8988T (cell line): ENCODE measurements at places on chromosomes 7 and 10.
A peak's percentile ranks its signal among the peaks of the same experiment; 100 is the strongest.

GRCh38 chr10:55063811-55064210 lies 262.8 kb upstream of the PCDH15 start:
- no peak for DNase-seq

DNA sequence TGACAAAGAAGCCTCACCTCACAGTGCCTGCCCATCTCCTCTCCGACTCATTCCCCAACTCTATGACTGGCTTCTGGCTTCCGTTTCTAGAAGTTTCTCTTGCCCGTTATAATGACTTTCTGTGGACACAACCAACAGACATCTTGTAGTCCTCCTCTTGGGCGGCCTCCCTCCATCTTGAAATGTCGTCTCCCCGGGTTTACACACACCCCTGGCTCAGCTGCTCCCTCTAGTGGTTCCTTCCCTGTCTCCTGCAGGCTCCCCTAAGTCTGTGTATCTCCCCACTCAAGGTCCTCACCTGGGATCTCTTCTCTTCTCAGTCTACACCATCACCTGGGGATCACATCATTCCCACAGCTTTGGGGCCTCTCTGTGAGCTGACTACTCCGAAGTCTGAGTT lies 123.4 kb upstream of the NEBL start:
- peak; percentile 17 for DNase-seq

DNA sequence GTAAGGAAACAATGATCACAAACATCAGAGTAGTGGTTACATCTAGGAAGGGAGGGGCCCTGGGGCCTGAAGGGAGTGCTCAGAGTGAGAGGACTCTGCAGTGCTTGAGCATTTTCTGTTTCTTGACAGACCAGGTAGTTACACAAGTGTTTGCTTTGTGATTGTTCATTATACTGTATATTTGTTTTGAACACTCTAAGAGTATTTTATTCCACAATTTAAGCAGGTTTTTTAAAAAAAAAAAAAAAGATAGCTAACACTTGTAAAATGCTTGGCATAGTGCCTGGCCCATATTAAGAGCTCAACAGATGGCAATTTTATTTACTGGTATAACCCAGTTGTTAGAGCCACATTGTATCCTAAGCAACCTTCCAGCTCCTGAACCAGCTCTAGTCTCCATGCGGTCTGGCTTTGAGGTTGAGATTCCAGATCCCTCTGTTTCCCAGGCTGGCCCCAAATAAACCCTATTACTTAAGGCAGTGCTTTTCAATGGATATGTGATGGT lies 20.1 kb upstream of the ATXN7L1 start:
- no peak for DNase-seq

- DNase-seq: no peak
These were observed 94.0 kb downstream of the SLC37A3 start for GRCh38 chr7:140304191-140304799.

- no peak for DNase-seq
These were observed 14.1 kb downstream of the USP54 start for GRCh38 chr10:73576890-73577591.

DNA sequence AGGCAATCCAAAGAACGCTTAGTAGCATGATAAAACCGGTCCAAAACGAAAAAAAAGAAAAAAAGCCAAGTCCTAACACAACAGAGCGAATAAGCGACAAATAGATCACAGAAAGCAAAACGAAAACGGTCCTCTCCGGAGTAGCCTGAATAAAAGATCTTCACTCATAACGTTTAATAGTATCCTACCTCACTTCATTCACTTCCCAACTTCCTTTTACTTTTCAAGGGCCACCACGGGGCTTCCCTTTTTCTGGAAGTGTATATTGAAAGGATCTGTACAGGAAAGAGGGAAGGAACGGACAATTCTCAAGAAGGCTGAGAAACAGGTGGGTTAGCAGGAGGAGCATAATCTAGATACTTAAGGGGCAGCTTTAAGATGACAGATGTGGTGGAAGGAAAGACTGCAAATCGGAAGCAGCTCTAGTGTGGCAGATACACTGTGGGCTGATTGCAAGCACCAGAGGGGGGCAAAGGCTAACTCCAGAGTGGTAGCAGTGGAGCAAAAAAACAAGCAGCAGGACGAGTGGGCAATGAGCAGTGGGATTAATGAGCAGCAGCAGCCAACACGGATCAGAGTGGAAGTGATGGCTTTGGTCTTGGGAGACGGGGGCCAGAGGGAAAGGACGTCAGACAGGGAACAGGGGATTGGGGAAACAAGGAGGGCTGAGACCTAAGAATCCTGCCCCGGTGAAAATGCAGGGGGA lies 866 bp downstream of the CNOT4 start:
- no peak for DNase-seq

DNA sequence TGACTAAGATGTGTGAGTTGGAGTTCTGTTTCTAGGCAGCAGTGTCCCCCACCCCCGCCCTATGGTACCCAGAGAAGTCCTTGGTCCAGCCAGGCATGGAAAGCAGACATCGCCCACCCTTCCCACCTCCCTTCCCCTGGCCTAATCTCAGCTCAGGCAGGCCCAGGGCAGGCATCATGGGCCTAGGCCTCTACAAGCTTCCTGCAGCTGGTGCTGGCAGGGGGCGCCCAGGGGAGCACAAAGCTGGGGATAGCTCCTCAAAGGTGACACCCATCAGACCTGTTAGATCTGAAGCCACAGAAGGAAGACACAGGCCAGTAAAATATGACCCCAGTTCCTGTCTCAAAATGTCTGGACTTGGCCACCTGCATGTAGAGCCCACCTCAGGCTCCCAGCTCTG lies 18.9 kb upstream of the UNC5B start:
- DNase-seq: no peak

DNA sequence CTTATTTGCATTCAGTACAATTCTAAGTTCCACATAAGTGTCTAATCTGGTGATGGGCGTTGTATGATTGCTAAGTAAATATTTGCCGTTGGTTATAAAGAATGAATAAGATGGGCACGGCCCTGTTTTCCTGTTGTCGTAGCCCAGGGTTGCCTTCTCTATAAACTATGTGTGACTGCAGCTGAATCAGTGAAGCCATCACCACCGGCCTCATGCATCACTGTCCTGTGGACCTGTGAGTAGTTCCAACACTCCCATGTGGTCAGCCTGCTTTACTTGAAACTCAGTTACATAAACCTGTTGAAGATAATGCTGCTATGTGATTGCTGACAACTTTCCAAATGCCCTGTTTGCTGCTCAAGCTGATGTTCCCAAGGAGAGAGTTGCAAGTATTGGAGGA lies 21.6 kb upstream of the KLF6 start:
- DNase-seq: no peak

GRCh38 chr7:45696476-45696875 lies 122.3 kb downstream of the ADCY1 start:
- no peak for DNase-seq

GRCh38 chr10:122852261-122852660 lies 6.6 kb upstream of the CUZD1 start:
- DNase-seq: no peak

DNA sequence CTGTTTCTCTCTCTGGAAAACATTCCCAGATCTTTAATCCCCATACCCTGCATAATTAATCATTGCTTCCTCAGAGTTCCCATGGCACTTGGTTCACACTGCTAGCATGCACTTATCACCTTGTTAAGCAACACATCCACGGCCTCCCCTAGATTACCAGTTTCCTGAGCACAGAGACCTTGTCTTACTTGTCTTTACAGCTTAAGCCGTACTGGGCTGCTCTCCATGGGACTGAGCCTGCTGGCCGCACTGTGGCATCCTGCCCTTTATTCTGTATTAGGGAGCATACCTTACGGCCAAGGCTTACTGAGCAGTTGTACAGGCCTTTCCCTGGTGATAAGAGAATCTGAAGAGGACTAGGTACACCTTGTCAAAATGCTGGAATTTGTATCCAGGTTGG lies 190.2 kb downstream of the REEP3 start:
- DNase-seq: no peak

DNA sequence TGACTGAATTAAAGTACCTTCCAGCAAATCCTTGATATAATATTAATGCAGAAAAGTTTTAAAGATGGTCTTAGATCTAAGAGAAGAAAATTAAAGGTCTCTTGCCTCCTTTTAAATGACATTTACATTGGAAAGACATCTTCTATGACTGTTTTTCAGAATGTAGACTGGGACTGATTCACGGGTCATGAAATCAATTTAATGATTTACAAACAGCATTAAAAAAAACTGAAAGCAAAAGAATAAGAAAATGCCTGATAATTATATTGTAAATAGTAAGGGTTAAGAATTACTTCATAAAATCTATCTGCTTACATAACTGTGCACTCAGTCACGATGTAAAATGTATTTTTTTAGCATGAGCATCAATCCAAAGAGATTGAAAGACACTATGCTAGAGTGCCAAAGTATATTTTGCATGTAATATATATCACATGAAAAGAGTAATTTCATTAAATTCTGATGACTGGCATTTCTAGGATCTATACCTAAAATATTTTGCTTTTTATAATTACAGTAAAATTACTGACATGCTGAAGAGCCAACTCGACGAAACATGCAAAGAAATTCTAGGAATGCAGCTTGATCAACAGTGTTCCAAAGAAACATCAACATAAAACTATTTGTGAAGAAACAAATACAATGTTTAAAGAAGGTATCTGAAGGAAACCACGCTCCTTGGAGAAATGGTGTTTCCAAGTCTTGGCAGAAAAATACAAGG lies 35.1 kb downstream of the RTKN2 start:
- DNase-seq: no peak

DNA sequence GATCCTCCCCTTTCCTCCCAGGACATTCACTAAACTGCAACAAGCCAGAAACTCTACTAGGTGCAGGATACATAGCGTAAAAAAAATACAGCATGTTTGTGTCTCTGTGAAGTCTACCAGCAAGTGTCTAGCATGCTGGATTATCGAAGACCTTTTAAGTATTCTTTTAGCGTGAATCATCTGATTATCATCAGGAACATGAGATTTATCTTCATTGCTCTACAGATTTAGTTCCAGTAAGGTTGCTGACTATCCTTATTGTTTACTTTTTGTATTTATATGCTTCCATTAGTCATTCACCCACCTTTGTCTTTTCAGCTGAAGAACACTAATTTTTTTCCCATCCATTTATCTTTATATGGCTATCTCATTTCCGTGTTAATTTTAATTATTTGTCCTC lies 62.8 kb downstream of the PDZD8 start:
- DNase-seq: no peak

- no peak for DNase-seq
These were observed 57.1 kb upstream of the CELF2 start for GRCh38 chr10:10960534-10960933.

DNA sequence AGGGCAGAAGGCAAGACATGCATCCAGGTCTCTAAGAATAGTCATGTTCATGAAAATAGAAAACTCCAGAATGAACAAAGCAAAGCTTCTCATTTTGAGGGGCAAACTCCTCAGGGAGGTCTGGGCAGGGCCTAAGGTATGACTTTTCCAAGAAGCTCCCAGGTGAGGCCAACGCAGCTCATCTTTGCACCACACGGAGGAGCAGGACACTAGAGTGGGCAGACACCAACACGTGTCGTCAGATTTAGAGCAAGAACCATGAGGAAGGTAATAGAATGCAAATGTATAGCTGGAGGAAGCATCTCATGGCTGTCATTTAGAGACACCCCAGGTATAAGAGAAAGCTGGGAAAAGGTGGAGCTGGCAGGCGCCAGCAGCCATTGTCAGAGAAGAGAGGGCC lies 95.7 kb downstream of the WDFY4 start:
- DNase-seq: no peak

DNA sequence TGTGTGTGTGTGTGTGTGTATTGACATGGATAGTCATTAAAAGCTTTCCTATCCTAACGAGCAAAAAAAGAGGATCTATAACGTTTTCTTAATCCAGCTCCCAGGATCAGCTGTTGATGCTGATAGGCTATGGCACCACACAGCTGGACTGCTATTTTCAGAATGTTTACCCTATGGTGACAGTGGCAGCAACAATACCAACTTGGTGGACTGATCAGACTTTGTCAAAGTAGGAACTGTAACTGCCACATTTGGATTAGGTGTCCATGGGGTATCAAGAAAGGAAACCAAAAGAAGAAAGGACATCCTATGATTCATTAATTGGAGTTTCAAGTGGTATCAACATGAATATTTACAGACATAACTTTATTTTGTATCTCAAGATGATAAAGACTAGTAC lies 2.7 kb upstream of the CLEC5A start:
- DNase-seq: no peak

DNA sequence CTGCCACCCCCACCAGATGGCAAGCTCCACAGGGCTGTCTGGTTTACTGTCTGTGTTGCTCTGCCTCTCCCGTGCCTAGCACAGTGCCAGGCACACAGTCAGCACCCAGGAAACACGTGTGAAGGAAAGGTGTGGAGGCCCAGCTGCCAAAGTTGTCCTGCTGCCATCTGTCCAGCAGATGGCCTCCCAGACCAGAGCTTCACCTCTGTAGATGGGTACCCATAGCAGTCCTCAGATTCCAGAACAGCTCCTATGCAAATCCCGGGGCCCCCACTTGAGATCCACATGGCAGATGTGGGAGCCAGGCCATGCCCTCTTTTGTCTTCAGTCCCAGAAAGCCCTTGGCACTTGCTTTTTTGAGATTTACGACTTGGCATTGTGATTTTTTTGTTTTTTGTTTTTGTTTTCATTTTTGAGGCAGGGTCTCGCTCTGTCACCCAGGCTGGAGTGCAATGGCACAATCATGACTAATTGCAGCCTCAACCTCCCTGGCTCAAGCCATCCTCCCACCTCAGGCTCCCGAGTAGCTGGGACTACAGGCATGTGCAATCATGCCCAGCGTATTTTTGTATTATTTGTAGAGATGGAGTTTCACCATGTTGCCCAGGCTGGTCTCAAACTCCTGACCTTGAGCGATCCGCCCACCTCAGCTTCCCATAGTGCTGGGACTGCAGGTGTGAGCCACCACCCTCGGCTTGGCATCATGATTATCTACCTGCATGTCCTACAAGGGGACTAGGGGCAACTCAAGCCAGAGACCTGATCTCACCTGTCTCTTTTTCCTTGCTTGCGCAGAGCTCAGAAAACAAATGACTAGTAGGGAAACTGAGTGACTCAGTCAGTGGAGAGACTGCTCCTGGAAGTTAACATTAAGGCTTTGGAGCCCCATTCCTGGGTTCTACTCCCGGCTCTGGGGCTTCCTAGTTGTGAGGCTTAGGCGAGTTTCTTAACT lies 16.9 kb upstream of the PALD1 start:
- peak; percentile 92 for DNase-seq

DNA sequence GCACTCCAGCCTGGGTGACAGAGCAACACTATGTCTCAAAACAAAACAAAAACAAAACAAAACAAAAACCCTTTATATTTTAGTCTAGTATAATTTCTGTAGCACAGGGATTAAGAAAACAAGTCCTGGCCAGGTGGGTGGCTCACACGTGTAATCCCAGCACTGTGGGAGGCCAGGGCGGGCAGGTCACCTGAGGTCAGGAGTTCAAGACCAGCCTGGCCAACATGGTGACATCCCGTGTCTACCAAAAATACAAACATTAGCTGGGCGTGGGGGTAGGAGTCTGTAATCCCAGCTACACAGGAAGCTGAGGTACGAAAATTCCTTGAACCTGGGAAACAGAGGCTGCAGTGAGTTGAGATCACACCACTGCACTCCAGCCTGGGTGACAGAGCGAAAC lies 23.2 kb upstream of the ASL start:
- no peak for DNase-seq

- DNase-seq: no peak
These were observed 75.6 kb downstream of the ENTPD1 start for GRCh38 chr10:95831515-95831914.

GRCh38 chr10:3131098-3131497 lies 41.5 kb downstream of the PITRM1 start:
- no peak for DNase-seq

GRCh38 chr7:1537535-1538412 lies 7.3 kb downstream of the MAFK start:
- peak; percentile 78 for DNase-seq
